Lung (tissue), 17 donors: ENCODE measurements at places on chromosomes 1 and 21. TPM values are rescaled to one million over a fixed set of nuclear protein-coding genes. Genes with fewer than 3 reads are reported as not detected.

Gene ST7L
- total RNA-seq = 36.1 TPM

DNA sequence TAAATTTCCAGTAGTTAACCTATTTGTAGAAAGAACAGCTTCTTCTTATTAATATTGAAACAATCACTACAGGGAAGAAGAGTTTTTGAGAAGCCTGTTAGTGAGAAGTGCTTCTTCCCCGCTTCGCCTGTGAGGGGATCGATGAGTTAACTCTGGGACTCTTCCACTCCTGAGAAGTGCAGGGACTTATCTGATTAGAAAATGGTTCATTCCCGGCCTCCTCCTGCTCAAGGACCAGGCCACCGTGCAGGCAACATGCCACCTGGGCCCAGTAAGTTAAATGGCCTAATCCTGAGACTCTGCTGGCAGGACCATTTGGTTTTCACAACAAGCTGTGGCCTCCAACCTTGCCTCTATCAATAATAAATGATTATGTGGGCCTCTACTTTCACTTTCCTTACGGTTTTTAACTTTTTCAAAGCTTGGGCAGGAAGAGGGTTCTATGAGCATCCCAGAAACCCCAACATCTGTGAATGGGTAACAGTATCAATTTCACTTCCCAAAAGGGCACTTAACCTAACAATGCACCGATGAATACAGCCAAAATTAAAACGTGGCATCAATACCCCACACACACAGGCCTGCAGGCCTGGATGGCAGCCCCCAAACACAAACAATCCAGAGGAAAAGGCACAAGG lies 33.1 kb downstream of the SIPA1L2 start:
- DNase-seq = peak; percentile 52

GRCh38 chr1:25990702-25991395 lies 7.0 kb downstream of the PAFAH2 start:
- DNase-seq = no peak

Gene PLEKHG5
- 22.9 TPM for total RNA-seq

DNA sequence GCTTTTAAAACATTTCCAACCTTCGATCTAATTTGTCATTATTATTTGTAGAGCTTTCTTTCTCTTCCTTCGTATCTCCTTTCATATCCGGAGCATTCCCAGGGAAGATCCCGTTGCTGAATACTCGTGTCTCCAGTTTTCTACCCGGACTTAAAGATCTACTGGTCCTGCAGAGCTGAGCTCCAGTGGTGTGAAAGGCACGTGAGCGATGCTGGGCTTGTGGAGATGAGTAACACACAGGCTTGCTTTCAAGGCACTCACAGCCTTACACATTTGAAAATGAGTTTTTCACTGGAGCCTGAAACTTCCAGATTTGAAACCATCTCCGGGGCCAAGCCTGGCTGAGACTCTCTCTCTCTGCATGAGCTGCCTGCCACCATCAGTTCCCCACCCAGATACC lies 428.3 kb downstream of the KIF26B start:
- DNase-seq = no peak

DNA sequence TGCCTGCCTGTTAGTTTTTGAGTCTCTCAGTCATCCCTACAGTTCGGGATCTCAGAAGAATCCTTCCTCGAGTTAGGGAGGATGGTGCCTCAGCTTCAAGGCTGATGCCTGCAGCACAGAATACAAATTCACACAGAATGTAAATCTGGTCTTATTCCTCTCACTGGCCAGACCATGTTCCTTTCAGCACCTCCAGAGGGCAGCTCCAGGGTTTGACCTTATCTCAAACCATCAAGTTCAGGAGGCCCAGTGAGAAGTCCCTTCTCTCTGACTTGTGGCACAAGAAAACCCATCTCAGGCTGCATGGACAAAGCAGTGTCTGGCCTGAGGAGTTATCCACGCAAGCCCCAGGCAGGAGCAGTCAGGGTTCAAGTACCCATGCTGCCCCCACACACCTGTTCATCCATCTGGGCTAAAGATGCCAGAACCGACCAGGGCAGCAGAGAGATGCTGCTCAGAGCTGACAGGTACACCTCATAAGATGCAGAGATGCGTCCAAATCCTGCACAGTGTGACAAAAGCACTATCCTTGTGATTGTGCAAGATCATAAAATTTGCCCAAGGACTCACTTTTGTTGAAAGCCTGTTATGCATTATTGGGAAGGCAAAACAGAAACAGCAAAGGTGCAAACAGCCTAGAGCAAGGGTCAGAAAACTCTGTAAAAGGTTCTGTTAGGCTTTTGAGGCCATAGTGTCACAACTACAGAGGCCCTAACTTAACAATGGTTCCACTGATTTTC lies 49.8 kb downstream of the BCAR3 start:
- no peak for DNase-seq

DNA sequence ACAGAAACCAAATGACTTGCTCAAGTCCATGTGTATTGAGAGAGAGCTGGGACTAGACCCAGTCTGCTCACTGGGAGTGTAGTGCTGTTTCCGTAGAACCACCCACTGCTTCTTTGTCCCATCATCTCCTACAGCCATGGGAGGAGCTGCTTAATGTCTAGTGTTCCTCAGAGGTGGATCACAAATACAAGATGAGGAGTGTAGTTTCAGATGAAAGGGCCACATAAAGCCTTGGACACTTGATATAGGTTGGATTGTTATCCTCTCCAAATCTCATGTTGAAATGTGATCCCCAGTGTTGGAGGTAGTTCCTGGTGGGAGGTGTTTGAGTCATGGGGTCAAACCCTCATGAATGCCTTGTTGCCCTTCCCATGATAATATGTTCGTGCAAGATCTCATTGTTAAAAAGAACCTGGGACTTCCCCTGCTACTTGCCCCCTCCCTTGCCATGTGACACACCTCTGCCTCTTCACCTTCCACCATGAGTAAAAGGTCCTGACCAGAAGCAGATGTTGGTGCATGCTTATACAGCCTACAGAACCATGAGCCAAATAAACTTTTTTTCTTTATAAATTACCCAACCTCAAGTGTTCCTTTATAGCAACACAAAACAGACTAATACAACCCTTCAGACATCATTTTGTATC lies 127.5 kb upstream of the DNAH14 start:
- no peak for DNase-seq

DNA sequence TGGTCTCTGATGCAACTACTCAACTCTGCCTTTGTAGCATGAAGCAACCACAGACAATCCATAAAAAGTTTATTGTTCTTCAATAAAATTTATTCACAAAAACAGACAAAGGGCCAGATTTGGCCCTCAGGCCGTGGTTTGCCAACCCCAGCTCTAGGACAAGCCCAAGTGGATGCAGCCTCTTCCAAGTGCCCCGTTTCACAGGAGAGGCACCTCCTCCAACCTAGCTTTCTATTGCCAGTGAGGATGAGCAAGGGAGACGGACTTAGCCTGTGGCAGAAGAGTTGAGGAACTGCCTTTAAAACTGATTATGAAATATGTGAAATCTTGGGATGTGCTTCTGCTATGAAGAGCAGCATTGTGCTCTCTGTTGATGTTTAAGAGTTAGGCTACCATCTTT lies 105.4 kb downstream of the PSMG1 start:
- no peak for DNase-seq

DNA sequence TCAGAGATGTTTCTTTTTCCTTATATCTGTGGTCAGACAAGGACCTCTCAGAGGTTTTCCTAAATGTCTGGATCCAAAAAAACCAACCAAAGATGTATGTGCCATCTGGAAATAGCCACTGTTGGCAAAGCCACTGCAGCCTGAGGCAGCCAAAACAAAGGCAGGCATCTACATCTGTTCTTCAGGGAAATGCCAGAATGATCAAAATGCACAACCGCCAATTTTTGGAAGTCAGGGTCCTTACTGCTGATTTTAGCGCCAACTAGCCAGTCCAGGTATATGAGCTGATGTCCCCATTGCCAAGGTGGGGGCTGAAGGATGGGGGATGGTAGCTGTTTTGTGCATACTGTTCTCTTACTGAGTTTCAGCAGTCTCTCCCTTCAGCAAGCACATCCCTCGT lies 45.9 kb downstream of the SYT14 start:
- DNase-seq = no peak

DNA sequence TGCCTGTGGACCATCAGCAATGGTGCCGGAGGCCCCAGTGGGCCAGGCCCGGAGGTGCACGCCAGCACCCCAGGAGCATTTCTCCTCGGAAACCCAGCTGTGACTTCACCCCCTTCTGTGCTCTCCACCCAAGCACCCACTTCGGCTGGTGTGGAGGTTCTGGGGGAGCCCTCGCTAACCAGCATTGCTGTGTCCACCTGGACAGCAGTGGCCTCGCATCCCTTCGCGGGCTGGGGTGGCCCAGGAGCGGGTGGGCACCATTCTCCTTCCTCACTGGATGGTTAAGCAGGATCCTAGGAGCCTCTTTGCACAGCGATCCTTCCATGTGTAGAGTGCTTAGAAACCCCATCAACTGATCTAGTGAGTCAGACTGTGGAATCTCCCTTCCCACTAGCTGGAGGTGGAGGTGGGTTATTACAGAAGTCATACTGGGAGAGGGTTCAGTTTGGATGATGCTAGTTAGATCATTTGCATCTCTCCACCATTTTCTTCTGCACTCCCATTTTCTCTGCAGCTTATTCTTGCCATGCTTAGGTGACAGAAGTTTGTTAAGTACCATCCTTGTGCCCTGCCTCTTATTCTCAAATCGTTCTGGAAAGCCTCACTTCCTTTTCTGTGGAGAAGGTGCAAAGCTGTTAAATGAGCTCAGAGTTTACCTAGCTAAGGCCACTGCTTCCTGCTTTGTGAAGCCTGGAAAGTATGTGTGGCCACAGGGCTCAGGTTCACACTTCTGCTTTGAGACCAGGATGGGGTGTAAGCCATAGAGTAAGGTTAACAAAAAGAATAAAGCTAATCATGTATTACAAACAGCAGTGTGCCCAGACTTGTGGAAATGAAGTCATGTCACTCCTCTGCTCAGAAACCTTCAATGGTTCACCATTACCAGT lies 32.3 kb downstream of the TBX19 start:
- no peak for DNase-seq

GRCh38 chr1:28343405-28343804 lies 14.6 kb downstream of the MED18 start:
- DNase-seq = no peak

DNA sequence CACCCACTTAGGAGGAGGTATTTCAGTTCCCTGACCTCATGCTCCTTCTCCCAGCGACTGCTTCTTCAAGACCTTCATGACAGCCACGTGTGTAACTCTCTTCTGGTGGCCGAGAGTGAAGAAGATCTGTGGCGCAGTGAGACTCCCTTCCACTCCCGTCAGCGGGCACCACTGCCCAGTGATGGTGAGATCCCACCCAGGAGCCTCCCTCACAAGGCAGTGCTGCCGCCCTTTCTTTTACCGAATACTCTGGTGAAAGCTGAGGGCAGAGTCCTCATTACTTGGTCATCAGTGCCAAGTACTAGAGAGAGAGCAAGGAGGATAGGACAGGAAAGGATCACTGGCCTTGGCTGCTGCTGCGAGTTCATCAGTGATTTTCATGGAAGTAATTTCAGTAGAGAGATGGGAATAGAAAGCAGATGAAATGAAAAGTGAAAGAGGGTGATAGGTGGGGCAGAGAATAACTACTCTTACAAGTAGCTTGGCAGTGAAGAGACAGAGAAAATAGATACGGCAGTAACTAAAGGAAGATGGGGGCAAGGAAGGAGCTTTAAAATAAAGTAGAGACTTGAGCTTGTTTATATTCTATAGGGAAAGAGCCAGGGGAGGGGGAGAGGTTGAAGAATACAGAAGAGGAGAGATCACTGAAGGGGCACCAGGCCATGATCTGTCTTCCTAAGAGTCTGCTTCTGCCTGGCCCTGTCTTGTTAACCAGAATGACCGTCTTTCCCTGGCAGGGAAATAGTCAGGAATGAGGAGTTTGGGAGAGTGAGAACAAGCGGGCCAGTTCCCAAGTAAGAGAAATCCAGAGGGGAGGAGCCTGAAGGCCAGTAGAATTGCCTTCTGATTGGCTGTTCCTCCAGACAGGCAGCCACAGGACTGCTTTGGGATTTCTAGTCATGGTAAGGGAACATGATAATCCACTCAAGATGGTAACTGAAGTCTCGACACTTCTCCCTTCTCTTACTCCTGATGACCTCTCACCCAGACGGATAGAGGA lies 18.3 kb downstream of the HYI start:
- peak; percentile 28 for DNase-seq

GRCh38 chr1:78718566-78718965 lies 68.9 kb downstream of the IFI44 start:
- DNase-seq = no peak

- no peak for DNase-seq
Measured at GRCh38 chr1:198018529-198018928, 101.4 kb downstream of the LHX9 start.
